ENCODE measurements at places on chromosomes 1 and 21. TPM values are rescaled to one million over a fixed set of nuclear protein-coding genes. Genes with fewer than 3 reads are reported as not detected.
A peak's percentile ranks its signal among the peaks of the same experiment; 100 is the strongest.

- DNase-seq: peak; percentile 72
Observed at GRCh38 chr1:152869808-152870419, 8.2 kb upstream of the SMCP start.

The SPAG17 gene
- not detected for total RNA-seq

DNA sequence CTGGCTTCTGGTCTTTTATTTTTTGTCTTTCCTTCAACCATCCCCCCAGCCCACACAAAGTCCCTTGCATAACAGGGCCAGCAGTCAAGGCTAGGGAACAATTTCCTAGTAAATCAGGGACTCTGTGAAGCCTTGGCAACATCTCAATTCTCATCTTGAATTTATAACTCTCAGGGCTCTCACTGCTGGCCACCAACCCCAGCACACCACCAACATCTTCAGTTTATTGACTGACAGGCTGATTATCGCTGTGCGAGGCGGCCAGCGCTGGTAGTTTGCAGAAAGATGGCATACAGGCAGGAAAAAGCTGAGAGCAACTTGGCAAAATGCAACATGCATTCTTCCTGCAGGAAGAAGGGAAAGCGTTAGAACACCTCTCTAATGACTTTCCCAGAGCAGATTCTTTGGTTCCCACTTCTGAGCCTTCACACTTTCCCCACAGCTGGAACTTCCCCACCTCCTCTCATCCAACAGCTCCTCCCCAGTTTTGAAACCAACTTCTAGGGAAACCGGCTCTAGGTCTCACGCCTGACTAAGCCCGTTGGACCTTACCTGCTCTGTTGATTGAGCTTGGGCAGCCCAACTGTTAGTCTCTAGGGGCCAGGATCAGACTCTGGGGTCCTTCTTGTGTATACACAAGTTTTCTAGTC, 26.3 kb upstream of the CSF1 start:
- no peak for DNase-seq

DNA sequence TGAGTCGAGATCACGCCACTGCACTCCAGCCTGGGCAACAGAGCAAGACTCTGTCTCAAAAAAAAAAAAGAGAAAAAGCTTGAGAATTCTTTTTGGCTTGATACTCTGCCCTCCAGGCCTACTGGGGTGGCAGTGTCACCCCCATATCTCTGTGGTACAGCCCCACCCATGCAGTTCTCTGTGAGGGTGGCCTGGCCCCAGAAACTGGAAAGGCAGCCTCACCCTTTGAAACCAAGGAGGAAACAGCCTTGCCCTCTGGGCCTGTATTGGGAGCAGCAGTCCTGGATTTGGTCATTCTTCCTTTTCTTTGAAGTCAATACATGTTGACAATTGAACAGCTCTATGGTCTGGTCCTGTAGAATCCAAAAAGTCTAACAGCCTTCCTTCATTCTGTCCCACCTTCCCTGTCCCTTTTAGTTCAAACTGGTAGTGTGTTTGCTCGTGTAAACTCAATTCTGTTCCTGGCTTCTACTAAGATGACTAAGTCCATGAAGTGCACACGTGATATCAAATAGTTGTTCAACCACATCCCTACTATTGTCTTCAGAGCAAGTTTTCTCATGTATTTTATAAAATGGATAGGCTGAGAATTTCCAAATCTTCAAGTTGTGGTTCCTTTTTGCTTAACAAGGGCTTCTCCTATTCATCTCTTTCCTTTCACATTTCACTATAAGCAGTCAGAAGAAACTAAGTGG, 13.2 kb downstream of the ST7L start:
- DNase-seq: no peak

GRCh38 chr1:56578138-56578962, 1.0 kb downstream of the PLPP3 start:
- peak; percentile 70 for DNase-seq

- DNase-seq: no peak
Observed at GRCh38 chr21:37792046-37792445, 124.2 kb downstream of the KCNJ6 start.
